ENCODE measurements at places on chromosomes 5 and 9.

GRCh38 chr5:35736280-35736679 lies 118.6 kb downstream of the SPEF2 start:
- peak; percentile 12 for DNase-seq

DNA sequence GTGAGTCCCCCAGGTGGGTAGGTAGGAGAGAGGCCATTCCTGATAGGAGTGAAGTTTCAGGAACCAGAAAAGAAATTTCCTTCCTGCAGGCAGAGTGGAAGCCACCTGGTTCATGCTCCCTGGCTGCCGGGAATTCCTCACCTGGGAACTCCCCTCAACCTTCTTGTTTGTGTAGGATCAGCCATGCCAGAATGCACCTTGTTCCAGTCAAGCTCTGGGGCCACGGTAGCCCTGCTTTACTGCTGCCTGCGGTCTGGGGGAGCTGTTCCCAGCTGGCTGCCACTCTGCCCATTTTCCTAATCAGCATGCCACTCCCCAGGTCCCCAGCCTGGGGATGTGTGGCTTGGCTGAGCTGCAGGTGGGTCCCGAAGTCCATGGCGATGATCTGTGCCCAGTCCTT lies 18.7 kb upstream of the B4GALT1 start:
- DNase-seq, result no peak

DNA sequence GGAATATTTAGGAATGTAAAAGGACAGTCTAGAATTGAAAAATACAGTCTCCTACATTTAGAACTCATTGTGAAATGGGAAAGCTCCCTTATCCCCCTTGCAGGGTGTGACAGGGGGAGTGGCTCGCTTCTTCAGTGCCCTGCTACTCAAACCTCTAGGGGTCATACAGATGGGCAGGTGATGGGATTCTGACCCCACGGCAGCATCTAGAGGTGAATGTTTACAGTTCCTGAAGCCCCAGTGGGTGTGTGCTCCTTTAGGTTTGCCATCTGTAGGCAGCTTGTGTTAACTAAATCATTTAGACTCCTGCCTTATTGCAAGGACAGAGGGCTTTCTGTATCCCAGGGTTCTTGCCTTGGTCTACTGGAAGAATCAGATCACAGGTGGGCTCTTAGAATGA lies 271.0 kb upstream of the MPDZ start:
- no peak for DNase-seq

DNA sequence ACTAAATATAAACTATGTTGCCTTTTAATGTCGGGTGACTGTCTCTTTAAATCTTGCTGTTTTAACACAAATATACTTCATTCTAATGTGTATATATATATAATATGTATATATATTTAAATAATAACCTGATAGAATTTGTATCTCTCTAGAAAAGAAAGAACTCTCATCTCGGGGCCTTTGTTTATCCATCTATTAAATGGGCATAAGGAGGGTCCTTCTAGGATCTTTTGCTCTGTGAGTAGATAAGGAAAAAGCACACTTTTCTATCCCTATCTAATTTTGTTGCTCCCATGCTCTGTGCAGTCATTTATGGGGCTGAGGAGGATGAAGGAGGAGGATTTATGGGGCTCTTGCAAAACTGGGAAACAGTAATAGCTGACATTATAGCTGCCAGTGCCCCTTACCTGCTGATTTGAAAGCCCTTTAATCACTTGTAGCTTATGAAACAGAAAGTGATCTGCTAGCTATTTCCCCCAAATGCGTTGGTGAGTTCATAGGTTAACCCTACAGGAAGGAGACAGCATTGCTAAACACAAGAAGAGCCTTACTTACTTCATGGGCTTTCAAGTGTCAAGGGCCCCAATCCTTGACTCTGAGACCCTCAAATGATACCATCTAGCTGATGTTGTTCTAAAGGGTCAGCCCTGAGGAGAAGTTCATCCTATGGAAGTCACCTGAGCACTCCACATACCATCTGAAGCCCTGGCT lies 5.8 kb upstream of the PPARGC1B start:
- no peak for DNase-seq

- no peak for DNase-seq
These were observed 644.6 kb downstream of the PRR16 start for GRCh38 chr5:121108725-121109124.

- DNase-seq, result no peak
These were observed 356.1 kb upstream of the DMAC1 start for GRCh38 chr9:8155706-8156105.

DNA sequence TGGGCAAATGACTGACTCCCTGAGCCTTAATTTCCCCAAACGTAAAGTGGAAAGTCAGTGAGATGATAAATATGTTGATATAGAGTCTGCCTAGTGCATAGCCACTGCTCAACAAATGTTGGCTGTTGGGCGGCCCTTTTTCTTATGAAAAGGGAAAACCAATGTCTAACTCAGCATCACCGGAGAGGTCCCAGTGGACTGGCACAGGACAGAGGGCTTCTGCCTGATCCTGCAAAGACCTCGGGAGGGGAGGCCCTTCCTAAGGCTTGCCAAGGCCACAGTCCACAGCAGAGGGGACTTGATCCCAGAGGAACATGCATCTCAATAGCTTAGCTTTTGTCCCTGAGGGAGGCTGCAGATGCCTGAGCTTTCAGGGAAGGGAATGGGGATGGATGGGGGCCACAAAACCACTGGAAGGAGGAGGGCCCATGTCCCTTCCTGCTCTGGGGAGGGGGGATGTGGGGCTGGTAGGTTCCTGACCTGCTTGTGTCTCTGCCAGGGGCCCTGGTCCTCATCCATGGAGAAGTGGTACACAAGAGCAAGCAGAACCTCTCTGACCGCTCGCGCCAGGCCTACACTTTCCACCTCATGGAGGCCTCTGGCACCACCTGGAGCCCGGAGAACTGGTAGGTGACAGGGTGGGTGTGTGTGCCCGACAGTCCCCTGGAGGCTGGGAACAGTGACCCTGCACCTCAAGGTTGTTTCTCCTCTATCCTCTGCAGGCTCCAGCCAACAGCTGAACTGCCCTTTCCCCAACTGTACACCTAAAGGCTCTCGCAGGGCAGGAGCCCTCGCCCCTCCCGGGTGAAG lies 6.3 kb downstream of the DOLK start:
- no peak for DNase-seq

GRCh38 chr9:116236979-116237378 lies 83.4 kb downstream of the PAPPA start:
- no peak for DNase-seq

- DNase-seq, result peak; percentile 75
These were observed 84.2 kb downstream of the ESM1 start for GRCh38 chr5:54900984-54901725.

GRCh38 chr9:106322706-106323245 lies 540.2 kb upstream of the ZNF462 start:
- no peak for DNase-seq

- DNase-seq, result peak; percentile 11
These were observed 155.4 kb upstream of the CLINT1 start for GRCh38 chr5:158014372-158014771.

DNA sequence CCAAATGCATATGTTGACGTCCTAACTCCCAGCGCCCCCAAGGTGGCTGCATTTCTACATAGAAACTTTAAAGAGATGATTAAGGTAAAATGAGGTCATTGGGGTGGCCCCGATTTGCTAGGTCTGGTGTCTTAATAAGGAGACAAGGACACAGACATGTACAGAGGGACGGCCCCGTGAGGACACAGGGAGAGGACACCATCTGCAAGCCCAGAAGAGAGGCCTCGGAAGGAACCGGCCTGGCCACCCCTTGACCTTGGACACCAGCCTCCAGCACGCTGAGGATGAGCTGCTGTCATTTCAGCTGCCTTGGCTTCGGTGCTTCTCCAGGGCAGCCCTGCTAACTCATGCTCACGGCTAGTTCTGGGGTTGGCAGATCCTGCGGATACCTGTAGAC lies 73.2 kb downstream of the MRPL36 start:
- DNase-seq, result no peak

- no peak for DNase-seq
These were observed 154.2 kb downstream of the TSSK1B start for GRCh38 chr5:113280541-113280940.

GRCh38 chr5:99030906-99031440 lies 102.2 kb upstream of the CHD1 start:
- no peak for DNase-seq

GRCh38 chr9:33620738-33621439 lies 96.8 kb downstream of the ANKRD18B start:
- DNase-seq, result peak; percentile 76

DNA sequence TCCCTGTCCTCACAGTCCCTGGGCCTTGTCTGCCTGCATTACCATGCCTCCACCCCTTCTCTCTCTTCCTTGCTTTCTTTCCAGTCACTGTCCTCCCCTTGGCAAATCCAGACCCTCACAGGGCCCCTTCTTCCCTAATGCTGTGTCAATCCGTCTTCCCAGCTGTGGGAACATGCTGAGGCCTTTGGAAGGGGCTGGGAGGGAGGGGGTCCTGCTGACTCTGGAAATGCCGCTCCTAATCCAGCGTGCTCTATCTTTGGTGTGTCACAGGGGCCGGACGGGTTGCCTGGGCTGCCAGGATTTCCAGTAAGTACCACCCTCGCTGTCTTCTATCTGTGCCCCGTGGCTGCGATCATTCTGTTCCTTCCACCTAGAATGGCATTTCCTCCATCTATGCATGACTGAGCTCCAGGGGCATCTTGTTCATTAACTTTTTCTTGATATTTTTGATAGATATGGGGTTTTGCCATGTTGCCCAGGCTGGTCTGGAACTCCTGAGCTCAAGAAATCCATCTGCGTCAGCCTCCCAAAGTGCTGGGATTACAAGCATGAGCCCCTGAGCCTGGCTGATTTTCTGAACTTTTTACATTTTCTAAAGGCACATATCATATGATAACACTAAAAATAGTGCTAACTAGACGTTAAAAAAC lies 64.5 kb upstream of the TGFBR1 start:
- DNase-seq, result no peak

DNA sequence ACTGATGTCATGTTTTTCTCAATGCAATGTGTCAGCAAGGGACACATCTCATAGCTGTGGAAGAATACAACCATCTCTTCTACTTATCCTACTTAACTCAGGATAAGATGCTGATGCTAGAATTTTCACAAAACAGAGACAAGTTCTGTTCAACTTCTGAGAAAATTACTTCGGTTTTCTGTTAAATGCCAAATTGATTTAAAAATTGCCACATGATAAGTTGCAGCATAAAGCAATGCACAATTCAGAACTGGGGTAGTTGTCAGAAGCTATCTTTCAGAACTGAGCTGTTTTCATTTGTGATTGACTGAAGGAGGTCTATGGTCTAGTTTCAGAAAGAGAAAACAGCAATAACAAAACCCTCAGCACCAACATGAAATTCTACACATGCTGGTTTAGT lies 954.8 kb upstream of the C9orf72 start:
- no peak for DNase-seq
